ENCODE measurements at places on chromosomes 7 and 10.

DNA sequence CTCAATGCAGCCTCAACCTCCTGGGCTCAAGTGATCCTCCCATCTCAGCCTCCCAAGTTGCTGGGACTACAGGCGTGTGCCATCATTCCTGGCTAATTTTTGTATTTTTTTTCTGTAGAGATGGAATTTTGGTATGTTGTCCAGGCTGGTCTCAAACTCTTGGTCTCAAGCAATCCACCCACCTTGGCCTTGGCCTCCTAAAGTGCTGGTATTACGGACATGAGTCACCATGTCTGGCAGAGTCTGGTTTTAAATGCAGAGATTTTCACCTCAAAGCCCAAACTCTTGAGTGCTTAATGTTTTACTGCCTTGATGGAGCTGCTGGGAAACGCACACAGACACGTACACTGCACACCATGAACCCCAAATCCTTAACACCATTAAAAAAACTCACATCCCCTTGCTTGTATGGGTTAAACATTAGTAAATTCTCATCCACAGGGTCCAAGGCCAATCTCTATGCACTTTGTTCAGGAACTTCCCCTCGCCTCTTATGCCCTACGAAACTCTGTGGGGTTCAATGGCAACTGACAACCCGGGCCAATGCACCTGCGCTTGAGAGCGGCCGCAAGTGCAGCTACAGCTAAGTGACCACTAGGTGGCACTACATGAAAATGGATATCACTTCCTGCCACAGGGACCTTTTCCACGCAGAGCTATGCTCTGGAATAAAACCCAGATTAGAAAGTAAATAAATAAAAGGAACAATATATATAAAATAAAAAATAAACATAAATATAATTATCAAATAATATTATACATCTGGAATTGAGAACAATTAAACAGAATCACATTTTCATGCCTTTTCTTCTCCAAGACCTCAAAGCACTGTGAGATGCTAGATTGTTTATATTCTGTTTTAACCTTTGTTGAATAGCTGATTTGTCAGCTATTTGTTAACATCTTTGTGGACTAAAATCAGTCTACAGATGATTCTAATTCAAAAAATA lies 66.9 kb upstream of the AFAP1L2 start:
- no peak for DNase-seq

- no peak for DNase-seq
These were observed 19.6 kb upstream of the SEPTIN7 start for GRCh38 chr7:35781200-35781701.

GRCh38 chr7:12820777-12821176 lies 133.3 kb downstream of the ARL4A start:
- DNase-seq = no peak

DNA sequence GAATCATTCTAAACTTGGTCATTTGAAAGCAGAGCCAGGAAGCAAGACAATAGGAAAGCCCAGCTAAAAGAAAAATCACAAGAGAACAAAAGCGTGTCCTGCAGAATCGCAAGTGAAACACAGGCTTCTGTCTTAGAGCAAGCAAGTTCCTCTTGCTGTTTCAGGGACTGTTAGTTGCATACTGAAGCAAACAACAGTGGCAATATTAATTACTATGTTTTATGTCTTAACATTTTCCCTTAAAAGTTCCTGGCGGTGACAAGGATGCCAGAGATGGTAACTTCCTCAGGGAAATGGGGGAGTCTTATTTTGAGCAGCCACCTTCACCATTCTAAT lies 217.1 kb downstream of the GFRA1 start:
- no peak for DNase-seq

DNA sequence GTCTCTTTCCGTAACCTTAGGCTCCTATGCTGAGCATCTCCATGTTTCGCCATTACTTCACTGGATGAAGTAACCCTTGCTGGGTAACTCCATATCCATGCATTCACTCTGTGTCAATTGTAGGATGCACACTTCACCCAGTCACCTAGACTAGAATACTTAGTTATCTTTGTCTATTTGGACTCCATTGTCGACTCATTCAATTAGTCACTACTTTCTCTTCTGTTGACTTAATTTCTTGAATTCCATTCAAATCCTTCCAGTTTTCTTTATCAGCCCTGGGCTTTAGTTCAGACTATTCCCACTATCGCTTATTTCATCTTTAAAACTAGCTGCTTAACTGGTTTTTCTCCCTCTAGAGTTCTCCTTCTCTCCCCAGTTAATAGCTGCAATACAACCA lies 111.3 kb upstream of the TNS3 start:
- no peak for DNase-seq

Data from type B pancreatic cell (in vitro differentiated cells).